ENCODE measurements at places on chromosomes 2 and 18.

- DNase-seq: no peak
Measured at GRCh38 chr2:3265471-3265870, 112.1 kb downstream of the EIPR1 start.

DNA sequence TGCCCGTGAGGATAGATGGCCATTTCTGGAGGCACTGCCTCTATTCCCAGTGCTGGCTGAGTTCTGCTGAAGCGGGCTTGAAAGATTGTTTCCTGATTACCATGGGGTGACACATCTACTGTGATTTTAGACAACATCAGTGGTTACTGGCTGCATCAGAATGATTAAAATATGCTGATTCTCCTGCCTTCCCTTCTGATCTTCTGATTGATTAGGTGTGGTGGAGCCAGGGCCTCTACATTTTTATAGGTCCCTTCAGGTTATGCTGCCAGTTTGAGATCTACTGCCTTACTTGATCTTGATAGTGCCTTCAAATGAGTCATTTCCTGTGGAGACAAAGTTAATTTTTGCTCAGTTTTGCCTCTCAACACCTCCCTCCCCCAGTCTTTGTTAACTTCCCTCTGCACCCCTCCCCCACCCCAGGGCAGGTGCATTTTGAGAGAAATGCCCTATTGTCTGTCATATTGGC, 31.6 kb upstream of the SNORC start:
- DNase-seq: peak; percentile 43

GRCh38 chr2:71691747-71692441, 238.5 kb downstream of the DYSF start:
- DNase-seq: no peak

DNA sequence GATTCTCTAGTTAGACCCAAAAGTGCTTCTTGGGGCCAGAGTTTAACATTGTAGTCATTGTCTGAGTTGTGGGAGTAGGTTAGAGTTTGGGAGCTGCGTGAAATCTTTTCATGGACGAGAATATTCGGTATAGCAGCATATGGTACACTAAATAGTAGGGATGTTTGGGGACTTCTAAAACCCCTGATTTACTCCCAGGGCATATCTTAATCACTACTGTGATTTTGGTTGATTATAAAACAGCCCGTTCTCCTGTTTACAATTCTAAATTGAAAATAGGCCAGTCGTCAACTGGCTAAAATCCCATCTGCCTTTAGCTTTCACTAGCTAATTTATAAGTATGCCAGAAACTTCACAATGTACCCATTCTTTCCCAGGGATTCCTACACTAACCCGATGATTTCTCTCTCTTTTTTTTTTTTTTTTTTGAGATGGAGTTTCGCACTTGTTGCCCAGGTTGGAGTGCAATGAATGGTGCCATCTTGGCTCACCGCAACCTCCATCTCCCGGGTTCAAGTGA, 44.3 kb downstream of the MOB4 start:
- no peak for DNase-seq

GRCh38 chr2:130720528-130720927, 8.3 kb upstream of the GPR148 start:
- DNase-seq: no peak

DNA sequence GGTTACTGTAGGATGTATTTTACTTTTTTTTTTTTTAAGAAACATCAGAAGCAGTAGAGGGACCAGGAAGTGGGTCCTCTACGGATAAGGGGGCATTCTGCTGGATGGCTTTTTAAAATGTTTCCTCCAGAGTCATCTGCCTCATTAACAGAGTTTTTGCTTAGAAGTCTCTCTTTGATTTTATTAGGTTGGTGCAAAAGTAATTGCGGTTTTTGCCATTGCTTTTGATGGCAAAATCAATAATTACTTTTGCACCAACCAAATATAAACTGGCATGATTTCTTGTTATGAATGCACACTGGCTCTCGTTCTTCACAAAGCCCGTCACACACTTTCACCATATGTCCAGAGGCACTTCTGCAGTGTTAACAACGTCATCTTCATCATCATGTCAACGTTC, 68.5 kb upstream of the FAM237A start:
- DNase-seq: no peak

DNA sequence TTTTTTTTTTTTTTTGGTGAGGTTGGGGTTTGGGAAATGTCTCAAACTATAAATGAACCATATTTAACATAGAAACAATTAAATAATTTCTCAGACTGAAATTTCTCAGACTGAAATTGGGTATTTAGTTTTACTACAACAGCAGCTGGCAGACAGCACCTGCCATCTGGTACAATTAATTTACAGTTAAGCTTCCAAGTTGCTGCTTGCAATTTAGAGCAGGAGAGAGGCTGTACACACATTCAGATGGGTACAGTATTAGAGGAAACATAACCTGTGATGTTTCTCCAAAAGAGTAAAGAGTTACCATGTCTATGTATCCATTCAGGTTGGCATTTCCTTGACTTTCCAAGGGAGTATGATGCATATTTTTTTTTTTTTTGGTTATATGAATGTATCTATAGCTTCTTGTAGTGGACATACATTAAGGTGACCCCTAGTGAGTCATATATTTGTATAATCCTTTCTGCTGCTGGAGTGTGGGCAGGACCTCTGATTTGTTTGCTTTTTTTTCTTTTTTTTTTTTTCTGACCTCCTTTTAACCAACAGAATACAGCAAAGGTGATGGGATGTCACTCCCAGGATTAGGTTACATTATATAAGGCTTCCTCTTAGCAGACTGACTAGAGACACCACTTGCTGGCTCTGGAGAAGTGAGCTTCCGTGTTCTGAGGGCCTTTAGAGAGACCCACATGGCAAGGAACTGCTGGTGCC, 201.7 kb downstream of the PTH2R start:
- DNase-seq: no peak

DNA sequence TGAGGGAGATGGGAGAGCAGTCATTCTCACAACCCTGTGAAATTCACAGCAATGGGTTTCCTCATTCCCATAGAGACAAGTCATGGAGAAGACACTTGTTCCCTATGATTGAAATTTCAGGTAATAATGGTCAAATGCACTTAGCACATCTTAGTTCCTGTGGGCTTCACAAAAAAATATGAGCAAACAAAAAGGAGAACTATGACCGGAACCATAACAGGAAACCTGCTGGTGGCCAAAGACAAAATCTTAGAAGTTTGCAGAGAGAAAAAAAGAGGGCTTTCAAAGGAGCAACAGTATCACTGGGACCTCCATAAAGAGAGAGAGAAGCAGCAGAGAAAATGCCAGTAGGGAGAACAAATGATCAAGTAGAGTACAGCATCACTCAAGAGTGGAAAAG, 138.9 kb upstream of the APCDD1 start:
- no peak for DNase-seq

- no peak for DNase-seq
Measured at GRCh38 chr18:49050452-49050851, 99.7 kb upstream of the SMAD7 start.

- DNase-seq: no peak
Measured at GRCh38 chr2:131016826-131017741, 76.2 kb downstream of the FAM168B start.

DNA sequence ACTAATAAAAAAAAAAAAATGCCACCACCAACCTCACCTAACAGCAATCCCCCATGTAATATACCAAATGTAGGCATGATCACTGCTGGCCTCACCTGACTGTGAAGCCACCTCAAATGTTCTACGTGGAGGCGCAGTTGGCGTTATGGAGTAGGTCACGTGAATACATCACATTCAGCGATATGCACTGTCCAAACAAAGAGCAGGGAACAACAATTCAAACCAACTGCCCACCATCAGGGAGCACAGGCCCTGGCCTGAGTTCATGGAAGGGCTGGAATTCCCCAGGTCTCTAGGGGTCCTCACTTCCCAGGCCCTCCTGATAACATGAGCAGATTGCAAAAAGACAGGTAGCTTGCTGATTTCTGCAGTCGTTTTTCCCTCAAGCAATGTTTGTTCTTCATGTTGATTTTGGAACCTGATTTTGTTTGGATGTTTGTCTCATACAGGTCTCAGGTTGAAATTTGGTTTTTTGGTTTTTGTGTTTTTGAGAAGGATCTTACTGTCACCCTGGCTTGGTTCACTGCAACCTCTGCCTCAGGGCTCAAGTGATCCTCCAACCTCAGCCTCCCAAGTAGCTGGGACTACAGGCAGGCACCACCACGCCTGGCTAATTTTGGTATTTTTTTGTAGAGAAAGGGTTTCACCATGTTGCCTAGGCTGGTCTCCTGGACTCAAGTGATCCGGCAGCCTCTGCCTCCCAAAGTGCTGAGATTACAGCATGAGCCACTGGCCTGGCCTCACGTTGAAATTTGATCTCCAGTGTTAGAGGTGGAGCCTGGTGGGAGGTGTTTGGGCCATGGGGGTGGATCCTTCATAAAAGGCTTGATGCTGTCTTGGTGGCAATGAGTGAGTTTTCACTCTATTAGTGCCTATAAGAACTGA, 15.5 kb downstream of the TBC1D8 start:
- no peak for DNase-seq

DNA sequence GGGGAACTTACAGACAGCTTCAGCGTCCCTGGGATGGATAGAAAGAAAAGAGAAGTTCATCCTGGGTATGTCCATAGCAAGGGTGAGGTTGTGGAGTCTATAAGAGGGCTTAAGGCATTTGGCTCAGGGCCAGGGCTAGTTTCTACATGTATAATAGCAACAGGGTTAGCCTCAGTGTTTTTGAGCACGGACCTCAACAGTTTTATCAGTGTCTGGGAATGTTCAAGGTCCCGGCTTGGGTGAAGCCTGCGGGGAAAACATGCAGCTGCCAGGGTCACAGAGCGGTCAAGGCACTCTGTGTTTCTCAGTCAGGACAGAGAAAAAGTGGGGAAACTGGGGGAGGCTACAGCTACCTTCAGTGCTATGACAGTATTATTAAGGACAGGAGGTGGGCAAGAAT, 427.7 kb upstream of the HS6ST1 start:
- DNase-seq: no peak

- DNase-seq: no peak
Measured at GRCh38 chr2:67660871-67661270, 263.7 kb downstream of the ETAA1 start.

DNA sequence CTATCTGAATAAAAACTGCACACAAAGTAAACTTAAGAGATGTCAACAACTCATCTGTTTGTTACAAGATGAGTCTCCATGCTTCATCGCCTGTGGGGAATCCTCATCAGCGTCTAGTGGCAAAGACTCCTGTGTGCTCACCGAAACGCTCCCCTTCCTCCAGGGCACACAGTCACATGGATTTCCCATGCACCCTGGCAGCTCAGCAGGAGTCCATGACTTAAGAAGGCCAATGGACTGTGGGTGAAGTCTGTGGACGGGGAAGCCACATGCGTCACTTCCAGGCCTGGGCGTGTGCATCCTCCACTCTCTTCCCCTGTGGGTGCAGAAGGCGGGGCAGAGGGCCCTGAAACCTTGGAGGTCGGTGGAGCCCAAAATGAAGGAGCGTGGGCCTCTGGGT, 41.1 kb downstream of the ID2 start:
- DNase-seq: no peak

DNA sequence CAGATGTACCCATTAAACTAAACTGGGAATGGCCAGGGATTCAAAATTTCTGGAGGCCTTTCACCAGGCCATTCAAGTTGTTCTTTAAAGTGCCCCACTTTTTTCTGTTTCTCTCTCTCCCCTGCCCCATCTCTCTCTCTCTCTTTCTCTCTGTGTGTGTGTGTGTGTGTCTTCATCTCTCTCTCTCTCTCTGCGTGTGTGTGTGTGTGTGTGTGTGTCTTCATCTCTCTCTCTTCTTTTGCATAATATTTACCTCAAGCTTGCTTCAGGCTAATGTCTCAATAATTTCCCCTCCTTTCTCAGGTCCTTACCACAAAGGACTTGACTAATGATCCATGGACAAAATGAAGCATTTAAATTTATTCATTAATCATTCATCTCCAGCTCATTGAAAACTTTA, 164.2 kb upstream of the KLHL14 start:
- no peak for DNase-seq

DNA sequence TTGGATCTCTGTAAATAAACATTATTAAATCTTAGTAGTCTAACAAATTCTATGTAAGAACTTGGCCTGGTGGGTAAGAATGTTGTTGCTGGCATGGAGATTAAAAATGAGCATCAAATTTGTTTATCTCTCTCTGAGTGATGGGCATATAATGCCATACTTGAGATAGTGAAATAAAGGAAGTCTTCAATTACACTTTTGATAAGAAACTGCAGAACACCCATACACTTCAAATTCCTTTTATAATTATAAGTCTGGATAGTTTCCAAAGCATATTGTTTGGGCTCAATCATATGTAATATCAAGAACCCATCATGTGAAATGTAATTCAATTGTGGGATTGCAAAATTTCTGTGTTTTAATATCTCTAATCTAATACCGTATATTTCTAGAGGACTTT, 47.4 kb upstream of the PARD3B start:
- no peak for DNase-seq

GRCh38 chr2:60847854-60848253, 33.5 kb upstream of the REL start:
- DNase-seq: no peak

DNA sequence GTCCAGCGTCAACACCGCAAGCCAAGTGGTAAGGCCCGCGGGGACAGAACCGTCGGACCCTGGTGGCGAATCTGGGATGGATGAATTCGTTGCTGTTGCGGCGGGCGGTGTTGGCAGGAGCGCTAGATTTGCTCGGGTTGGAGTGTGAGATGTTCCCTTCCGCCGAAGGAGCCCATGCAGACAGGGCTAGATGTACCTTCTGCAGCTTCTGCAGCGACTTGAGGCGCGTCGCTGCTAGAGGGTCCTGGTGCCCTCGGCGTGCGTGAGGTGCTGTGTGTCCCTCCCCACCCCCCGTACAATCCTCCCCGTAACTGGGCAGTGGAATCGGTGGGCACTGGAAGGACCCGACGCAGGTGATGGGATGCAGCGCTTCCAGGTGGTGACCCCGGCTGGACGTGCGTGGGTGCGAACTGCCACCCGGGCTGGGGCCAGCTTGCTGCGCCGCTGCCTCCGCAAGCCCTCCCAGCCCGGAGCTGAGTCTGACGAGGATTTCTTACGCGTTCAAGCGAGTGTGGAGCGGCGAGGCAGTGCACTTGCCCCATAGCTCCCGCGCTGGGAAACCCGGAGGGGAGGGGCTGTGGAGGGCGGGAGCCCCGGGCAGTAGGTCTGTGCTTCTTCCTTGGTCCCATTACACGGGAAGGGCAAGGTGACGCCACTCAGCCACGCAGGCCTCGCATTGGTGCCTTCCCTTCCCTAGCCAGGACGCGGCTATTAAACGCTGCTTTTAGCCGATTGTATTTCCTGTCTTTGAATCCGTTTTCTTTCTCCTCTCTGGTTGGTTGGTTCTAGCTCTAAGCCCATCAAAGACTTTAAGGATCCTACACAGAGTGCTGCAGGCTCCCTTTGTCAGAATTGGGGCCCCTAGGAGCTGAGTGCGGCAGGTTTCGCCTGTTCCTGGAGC, 34.2 kb downstream of the CHRNA1 start:
- DNase-seq: no peak
